ENCODE measurements at places on chromosomes 16 and 17. TPM values are rescaled to one million over a fixed set of nuclear protein-coding genes. Genes with fewer than 3 reads are reported as not detected.

The B3GNT9 gene
- total RNA-seq: 2.1 TPM

- DNase-seq: peak; percentile 4
- H3K4me3 ChIP-seq: no peak overlapping the region
- H3K36me3 ChIP-seq: peaks cover 11% of the 10 kb centered on the region
- no peaks in the 10 kb centered on the region for H3K27me3 ChIP-seq
- H3K4me1 ChIP-seq: peaks cover 7% of the 10 kb centered on the region
Observed at GRCh38 chr17:17073030-17073564, 30.8 kb downstream of the MPRIP start.

GRCh38 chr17:77125432-77125901 is 15.3 kb upstream of the SEC14L1 start:
- no peaks in the 10 kb centered on the region for H3K27me3 ChIP-seq
- DNase-seq: no peak
- no peaks in the 10 kb centered on the region for H3K36me3 ChIP-seq
- peaks cover 8% of the 10 kb centered on the region for H3K4me1 ChIP-seq
- no peak overlapping the region for H3K4me3 ChIP-seq

The TPSG1 gene
- total RNA-seq: not detected

The HCRT gene
- not detected for total RNA-seq

- H3K4me3 ChIP-seq: no peak overlapping the region
- no peaks in the 10 kb centered on the region for H3K4me1 ChIP-seq
- no peaks in the 10 kb centered on the region for H3K36me3 ChIP-seq
- no peak overlapping the region for H3K27ac ChIP-seq
- no peaks in the 10 kb centered on the region for H3K27me3 ChIP-seq
Observed at GRCh38 chr16:28877655-28878000, 660 bp upstream of the ATP2A1 start.

DNA sequence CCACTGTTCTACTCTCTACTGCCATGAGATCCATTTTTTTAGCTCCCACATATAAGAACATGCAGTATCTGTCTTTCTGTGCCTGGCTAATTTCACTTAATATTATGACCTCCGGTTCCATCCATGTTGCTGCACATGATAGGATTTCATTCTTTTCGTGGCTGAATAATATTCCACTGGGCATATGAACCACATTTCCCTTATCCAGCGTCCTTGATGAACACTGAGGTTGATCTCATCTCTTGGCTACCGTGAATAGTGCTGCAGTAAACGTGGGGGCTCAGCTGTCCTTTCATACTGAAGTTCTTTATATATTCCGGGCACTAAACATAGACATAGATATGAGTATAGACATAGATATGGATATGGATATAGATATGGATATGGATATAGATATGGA is 109.3 kb upstream of the TNRC6C start:
- DNase-seq: no peak
- H3K36me3 ChIP-seq: no peaks in the 10 kb centered on the region
- H3K4me3 ChIP-seq: no peak overlapping the region

The TP53TG3 gene
- not detected for total RNA-seq

DNA sequence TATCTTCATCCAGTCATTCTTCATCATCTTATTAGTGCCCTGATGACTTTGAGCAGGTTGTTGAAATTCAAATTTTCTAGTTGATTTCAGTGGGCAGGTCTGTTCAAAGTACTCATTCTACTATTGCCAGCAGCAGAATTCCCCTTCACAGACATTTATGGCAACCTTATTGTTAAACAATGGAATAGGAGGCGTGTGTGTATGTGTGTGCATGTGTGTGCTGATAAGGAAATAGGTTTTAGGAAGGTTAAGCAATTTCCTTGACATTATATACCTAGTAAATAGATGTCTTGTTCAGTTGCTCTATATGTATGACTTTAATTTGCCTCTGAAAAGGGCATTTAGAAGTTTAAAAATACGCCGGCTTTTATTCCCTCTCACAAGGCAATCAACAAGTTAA is 601.4 kb upstream of the CA10 start:
- DNase-seq: no peak
- H3K4me3 ChIP-seq: no peak overlapping the region
- H3K4me1 ChIP-seq: no peaks in the 10 kb centered on the region
- no peaks in the 10 kb centered on the region for H3K36me3 ChIP-seq
- H3K27ac ChIP-seq: no peak overlapping the region

- no peaks in the 10 kb centered on the region for H3K27me3 ChIP-seq
- peak overlapping the region; percentile 65 for H3K4me3 ChIP-seq
- peak; percentile 41 for DNase-seq
Observed at GRCh38 chr16:2250652-2251295, 613 bp downstream of the ECI1 start.

- H3K36me3 ChIP-seq: no peaks in the 10 kb centered on the region
- no peaks in the 10 kb centered on the region for H3K4me1 ChIP-seq
Observed at GRCh38 chr16:30934827-30935557, 11.6 kb downstream of the FBXL19 start.

The PRSS27 gene
- 0.22 TPM for total RNA-seq

The STH gene
- total RNA-seq: not detected

DNA sequence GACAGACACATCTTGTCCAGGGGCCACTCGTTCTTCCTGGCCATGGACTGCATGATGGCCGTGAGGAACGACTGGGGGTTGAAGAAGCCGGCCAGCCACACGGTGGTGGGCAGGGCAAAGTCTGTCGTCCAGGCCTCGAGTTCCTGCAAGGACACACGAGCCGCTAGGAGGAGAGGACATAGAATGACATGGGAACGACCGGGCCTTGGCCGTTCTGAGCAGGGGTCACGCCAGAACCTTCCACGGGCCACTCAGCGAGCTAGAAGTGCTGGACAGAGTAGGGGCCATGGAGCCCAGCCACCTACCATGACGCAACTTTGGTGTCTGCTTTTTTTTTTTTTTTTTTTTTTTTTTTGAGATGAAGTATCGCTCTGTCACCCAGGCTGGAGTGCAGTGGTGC is 47.0 kb downstream of the PGS1 start:
- no peaks in the 10 kb centered on the region for H3K4me1 ChIP-seq
- H3K27ac ChIP-seq: no peak overlapping the region
- peaks cover 4% of the 10 kb centered on the region for H3K36me3 ChIP-seq
- H3K4me3 ChIP-seq: no peak overlapping the region
- no peaks in the 10 kb centered on the region for H3K27me3 ChIP-seq

DNA sequence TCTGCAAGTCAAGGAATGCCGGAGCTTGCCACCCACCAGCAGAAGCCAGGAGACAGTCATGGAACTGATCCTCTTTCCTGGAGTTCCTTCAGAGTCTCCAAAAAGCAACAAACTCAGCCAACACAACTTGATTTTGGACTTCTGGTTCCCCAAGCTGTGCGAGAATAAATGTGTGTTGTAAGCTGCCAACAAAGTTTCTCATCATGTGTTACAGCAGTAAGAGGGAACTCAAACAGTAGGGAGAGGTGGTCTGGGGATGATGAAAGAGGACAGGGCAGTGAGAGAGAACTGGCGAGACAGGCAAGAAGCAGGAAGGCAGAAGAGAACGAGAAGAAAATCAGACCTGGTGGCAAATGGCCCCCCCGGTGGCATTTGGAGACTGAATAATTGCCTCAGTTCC is 204.9 kb downstream of the MAF start:
- H3K4me3 ChIP-seq: no peak overlapping the region
- no peaks in the 10 kb centered on the region for H3K27me3 ChIP-seq
- no peak for DNase-seq
- H3K36me3 ChIP-seq: no peaks in the 10 kb centered on the region
- no peaks in the 10 kb centered on the region for H3K4me1 ChIP-seq

DNA sequence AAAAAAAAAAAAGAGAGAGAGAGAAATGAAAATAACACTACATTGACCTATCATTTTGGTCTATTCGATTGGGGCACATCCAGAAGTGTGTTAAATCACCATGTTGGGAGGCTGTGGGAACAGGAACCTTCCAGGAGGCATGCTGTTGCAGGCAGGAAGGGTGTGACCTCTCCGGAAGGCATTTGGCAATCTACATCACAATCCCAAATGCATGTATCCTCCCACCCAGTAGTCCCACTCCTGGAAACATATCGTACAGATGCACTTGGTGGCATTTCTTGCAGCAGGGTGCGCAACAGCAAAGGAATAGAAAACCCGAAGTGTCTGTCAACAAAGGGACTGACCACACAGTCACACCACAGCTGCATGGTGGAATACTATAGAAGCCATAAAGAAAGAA is 7.9 kb downstream of the PLLP start:
- DNase-seq: no peak
- no peaks in the 10 kb centered on the region for H3K27me3 ChIP-seq
- H3K27ac ChIP-seq: no peak overlapping the region

The KLHL10 gene
- total RNA-seq: not detected

The SLC25A39 gene
- 57.7 TPM for total RNA-seq

The GPR139 gene
- total RNA-seq: not detected

DNA sequence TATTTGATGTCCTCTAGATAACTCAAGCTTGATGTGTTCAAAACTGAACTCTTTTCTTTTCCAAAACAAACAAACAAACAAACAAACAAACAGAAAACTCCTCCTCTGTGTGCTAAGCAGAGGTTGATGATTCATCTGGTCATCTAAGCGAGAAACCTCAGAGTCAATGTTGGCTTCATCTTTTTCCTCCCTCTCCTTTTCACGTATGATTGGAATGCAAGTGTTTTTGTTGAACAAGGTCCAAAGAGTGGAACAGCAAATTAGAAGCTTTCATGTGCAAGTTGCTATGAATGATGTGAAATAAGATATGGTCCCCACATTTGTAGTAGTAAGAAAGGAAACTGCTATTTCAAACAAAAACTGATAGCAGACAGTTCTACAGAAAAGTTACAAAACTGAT is 52.5 kb downstream of the TBX4 start:
- H3K36me3 ChIP-seq: no peaks in the 10 kb centered on the region
- no peaks in the 10 kb centered on the region for H3K27me3 ChIP-seq
- no peaks in the 10 kb centered on the region for H3K4me1 ChIP-seq

The MYCBPAP gene
- total RNA-seq: 0.43 TPM

The CES1 gene
- 12.1 TPM for total RNA-seq
